ENCODE measurements at places on chromosomes 11 and 22.

DNA sequence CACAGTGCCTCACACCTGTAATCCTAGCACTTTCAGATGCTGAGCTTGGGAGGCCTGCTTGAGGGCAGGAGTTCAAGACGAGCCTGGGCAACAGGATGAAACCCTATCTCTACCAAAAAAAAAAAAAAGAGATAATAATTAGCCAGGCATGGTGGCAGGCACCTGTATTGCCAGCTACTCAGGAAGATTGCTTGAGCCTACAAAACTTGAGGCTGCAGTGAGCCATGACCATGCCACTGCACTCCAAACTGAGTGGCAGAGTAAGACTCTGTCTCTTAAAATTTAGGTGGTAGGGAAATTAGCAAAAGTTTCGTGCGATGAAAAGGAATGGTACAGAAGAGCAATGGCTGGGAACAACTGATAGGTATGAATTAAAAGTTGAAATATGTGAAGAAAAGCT lies 18.0 kb downstream of the ST13 start:
- no peak for DNase-seq

- no peak for DNase-seq
Observed at GRCh38 chr22:22936180-22936914, 48.7 kb downstream of the IGLL5 start.

DNA sequence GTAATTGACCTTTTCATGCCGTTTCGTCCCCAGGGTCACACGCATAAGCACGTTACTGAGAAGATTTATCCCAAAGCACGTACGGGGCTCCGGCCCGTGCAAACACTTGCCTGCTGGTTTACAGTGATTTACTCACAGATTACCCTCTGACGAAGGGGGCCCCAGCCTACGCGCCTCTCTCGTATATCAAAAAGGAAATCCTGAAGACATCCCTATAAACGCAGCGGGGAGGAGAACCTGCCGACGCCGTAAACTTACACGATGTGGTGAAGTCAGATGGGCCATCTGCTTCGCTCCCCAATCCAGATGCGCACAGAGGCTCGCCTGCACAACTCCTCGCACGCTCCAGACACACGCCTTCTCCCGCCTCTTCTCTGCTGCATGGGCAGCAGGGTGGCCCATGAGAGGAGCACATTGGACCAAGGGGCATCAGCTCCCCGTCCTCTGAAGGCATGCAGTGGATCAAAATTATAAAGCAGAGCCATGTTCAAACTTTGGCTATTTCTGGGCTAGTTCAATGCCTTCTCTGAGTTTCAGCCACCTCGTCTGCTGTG lies 123.6 kb downstream of the MN1 start:
- peak; percentile 92 for DNase-seq

- peak; percentile 79 for DNase-seq
Observed at GRCh38 chr11:66934950-66935779, 23.0 kb downstream of the PC start.

- DNase-seq: no peak
Observed at GRCh38 chr11:122123263-122123929, 7.4 kb upstream of the BLID start.

- DNase-seq: no peak
Observed at GRCh38 chr11:132704781-132705375, 827.4 kb downstream of the OPCML start.

DNA sequence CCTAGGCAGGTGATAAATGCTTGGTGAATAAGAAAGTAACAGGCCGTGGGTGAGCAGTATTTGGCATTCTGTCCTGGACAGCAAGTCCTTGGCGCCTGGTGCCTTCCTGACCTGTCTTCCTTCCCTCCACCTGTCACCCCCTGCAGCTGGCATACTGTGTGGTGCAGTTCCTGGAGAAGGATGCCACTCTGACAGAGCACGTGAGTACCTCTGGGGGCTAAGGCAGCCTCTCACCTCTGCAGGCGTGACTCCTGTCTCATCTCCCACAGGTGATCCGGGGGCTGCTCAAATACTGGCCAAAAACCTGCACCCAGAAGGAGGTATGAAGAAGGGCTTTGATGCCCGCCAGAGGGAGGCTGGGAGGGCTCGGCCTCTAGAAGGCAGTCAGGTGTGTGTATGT lies 4.4 kb downstream of the GPHA2 start:
- no peak for DNase-seq

- peak; percentile 66 for DNase-seq
Observed at GRCh38 chr11:128686745-128687177, 7.1 kb upstream of the FLI1 start.

- DNase-seq: no peak
Observed at GRCh38 chr11:118232659-118233058, 7.8 kb upstream of the JAML start.

DNA sequence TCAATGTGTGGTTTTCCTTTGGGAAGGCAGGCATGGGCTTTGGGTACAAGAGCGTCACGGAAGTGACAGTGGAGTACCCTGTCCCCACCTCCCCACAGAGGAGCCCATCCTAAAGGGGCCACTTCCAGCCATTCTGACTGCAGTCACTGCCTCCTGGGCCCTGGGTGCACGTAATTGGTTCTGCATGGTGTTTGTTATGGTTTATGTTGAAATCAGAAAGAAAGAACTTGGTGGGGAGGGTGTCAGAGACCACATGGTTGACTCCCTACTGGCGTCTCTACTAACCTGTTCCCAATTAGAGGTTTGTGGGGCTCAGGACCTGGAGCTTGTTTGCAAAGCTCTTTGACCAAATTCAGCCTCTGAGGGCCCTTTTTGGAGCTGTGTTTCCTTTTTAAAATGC lies 40.8 kb downstream of the RIBC2 start:
- DNase-seq: no peak

GRCh38 chr11:12137938-12138731 lies 27.7 kb downstream of the MICAL2 start:
- DNase-seq: no peak

DNA sequence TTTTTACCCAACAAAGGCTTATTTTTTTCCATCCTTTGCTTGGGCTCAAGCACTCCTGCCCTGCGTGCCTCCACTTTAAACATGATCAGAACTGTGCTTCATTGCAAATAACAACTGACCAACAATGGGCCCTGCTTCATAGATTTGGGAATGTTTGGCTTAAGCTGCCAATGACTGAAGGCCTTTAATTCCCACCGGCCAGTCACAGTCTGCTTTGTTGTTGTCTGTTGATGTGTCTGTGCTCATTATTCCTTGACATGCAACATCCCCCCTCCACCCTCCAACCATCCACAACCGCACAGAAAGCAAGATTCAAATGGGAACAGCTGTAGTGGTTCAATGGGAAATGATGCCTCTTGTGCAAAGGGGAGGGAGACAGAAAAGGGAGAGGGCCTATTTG lies 23.0 kb downstream of the PAX6 start:
- DNase-seq: no peak

- DNase-seq: no peak
Observed at GRCh38 chr11:131923309-131923708, 552.9 kb downstream of the NTM start.

DNA sequence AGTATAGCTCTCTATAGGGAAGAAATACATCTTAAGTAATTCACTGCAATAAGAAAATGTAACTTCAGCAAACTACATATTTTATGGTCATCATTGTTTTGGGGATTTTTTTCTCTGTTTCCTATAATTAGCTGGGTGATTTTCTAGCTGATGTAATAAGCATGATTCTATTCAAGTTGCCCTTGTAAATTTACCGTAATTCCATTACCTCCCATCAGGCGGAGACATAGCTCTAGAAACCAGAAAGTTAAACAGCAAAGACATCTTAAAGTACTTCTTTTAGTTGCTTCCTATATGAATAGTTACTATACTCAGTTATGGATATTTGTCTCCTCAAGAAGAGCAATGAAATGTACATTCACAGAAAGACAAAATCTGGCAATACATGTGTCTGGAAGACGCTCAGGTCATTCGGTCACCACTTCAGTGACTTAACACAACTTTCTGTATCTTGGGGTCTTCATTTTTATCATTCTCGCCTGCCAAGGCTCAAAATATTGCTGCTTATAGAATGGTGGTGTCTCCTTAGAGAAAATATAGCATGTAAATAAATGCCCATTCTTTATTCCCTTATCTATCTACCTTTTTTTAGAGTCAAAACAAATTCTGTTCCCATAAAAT lies 239.9 kb upstream of the ZC3H12C start:
- DNase-seq: peak; percentile 78

GRCh38 chr22:24990344-24990905 lies 37.9 kb downstream of the KIAA1671 start:
- no peak for DNase-seq

DNA sequence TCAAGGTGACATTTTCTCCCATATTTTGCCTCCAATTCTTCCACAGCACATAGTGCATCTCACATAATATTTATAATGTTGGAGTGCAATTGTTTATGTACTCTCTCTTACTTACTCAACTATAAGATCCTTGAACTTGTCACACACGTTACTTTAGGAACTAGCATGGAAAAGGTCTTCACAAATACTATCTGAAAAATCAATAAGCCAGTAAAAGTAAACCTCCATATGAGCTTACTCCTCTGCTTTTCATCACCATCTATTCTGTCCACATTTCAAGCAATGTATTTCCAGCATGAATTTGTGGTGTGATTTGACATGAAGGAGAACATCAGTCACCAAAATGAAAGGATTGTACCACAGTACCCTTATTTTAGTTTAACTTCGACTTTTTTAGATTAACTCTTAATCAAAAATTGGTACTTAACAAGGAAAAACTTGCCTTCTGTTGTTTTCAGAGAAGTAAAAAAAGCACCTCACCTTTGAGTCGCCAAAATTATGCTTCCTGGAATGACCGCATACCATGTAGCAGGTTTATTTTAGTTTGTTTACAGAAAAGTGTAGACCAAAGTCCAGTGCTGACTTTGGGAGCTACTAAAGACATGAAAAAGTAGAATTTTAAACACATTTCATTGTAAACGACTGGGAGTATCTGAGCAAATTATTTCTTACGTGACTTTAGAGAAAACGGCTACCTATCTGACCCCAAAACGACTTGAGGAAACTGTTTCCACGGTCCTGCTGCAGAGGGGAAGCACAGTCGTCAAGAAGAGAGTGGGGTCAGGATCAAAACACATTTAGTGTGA lies at the start of gene SLC22A9:
Gene SLC22A9 (plus strand): TSS at position 621 of the 806 bp plus-strand sequence. CDS start 272 bp downstream, outside the sequence.
- DNase-seq: no peak

- no peak for DNase-seq
Observed at GRCh38 chr22:48704335-48704734, 1123.3 kb downstream of the BRD1 start.

DNA sequence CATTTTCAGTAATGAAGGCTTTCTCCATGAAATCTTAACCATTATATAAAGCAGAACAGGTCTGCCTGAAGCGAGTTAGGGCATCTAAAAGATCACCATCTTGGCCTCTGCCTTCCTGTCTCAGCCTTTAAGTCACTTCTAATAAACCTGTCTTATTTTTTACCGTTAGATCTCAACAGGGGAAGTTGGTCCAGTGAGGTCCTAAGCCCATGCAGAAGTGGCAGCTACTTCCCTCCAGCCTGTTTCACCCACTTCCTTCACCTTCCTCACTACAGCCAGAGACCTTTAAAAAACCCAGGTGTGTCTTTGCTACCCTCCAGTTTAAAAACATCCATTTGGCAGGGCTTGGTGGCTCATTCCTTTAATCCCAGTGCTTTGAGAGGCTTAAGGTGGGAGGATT lies 14.1 kb upstream of the LIPT2 start:
- no peak for DNase-seq

GRCh38 chr11:64534950-64535349 lies 56.1 kb upstream of the SLC22A12 start:
- DNase-seq: no peak

DNA sequence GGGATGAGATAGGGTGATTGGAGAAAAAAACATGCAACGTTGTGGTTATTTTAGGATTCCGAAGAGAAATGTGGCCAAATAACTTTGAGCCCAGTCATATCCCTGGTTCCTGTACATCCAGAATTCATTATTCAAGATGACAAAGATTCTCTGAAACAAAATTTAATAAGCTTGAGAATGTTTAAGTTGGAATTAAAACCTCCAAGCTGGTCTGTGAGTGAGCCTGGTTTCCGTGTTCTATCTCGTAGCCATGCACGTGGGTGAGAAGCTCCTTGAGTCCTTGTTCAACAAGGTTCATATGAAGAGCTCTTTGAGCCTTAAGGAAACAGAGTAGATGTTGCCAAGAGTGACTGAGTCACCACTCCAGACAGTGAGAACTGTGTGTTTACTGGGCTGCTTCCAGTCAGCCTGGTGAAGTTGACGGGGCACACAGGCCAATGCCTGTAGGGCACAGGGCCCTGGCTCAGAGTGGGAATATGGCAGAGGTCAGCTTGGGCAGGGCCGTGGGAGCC lies 206.5 kb downstream of the NAV2 start:
- peak; percentile 66 for DNase-seq

GRCh38 chr11:9208726-9209501 lies 56.2 kb downstream of the DENND5A start:
- no peak for DNase-seq

DNA sequence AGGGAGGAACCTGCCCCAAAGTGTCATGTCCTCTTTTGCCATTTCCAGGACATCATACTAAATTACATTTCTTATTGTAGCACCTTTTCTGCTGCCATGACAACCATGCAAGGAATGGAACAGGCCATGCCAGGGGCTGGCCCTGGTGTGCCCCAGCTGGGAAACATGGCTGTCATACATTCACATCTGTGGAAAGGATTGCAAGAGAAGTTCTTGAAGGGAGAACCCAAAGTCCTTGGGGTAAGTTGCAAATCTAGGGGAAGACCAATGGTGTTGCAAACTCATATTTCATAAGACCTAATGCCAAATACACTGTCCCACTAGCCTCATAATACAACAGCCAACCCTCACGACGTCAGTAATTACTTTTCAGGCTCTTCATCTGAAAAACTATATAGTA lies 11.7 kb downstream of the MS4A4A start:
- no peak for DNase-seq

DNA sequence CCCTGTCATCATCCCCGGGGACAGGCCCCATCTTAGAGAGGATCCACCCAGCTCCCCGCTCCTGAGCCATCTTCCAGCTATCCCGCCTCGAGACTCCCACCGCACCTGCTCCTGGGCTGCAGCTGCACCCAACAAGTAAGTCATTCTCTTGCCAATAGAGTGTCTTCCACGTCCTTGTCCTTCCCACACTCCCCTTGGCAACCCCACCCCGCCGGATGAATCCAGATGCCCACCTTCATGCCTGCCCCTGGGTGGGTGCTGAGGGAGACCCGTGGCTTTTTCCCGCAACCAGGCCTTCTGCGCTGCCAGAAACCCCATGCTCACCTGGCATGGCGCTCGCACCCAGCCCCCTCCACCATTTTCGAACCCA lies 11.1 kb upstream of the C11orf24 start:
- DNase-seq: no peak

- peak; percentile 51 for DNase-seq
Observed at GRCh38 chr11:33160136-33160535, 1.1 kb downstream of the CSTF3 start.

DNA sequence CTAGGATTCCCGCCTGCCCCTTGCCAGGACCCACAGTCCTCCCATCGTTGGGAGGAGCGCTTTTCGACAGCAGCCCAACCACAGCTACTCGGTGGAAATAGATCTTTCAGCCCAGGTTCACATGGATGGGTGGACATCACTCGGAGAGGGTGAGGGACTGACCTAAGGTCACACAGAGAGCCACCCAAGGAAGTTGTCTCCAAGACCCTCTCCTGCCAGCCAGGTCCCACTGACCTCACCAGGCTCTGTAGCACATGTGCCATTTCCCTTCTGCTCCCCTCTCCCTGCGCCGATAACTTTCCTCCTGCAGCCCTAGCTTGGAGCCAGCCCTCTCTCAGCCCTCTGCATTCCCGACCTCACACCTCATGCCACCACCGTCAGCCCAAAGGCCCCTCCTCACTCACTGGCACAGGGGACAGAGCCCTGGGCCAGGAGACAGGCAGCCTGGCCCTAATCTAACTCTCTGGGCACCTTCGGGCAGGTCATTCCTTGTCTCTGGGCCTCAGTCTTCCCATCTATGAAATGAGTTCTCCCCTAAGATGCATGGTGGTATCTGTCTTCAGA lies 4.7 kb downstream of the KCNJ4 start:
- no peak for DNase-seq

Data from umbilical cord (tissue), 2 donors.